Motor neuron (in vitro differentiated cells): ENCODE measurements at places on chromosomes 2 and 18.

DNA sequence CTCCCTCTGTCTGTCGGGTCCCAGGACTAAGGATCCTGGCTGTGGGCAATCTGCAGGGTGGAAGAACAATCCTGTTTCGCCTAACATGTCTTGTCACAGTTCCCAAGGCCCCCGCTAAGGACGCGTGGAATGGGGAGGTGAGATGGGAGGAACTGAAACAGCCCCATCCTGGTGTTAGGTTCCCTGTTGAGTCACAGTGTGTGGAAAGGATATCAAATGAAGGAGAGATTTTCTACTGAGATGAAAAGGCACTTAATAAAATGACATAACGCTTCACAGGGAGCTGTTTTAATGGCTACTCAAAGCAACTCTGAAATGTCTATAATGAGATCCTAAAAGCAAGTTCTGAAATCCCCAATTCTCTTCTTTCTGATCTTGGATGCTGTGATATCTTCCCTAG lies 52.5 kb downstream of the RAB31 start:
- no peak for ATAC-seq

GRCh38 chr18:69484699-69485396 lies 84.2 kb downstream of the DOK6 start:
- no peak for ATAC-seq

- no peak for ATAC-seq
Observed at GRCh38 chr18:3157086-3157485, 62.7 kb downstream of the MYOM1 start.

DNA sequence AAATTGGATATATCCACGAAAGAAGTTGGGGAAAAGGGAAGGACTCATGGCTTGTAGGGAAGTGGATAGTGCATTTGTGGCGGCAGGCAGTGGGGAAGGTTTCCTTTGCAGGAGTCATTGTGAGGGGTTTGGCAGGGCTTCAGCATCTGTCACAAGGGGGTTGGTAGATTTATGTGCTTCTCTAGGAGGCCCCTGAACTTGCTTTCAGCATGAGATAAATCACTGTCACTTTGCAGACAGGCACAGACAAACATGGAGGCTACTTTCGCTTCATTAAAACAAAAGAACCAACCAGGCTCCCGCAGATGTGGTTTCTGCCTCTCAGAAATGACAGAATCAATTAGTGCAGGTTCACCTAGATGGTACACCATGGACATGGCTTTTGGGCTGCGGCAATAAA lies 340.7 kb downstream of the TGIF1 start:
- peak; percentile 95 for ATAC-seq

GRCh38 chr18:49544362-49544761 lies 17.5 kb upstream of the LIPG start:
- no peak for ATAC-seq

DNA sequence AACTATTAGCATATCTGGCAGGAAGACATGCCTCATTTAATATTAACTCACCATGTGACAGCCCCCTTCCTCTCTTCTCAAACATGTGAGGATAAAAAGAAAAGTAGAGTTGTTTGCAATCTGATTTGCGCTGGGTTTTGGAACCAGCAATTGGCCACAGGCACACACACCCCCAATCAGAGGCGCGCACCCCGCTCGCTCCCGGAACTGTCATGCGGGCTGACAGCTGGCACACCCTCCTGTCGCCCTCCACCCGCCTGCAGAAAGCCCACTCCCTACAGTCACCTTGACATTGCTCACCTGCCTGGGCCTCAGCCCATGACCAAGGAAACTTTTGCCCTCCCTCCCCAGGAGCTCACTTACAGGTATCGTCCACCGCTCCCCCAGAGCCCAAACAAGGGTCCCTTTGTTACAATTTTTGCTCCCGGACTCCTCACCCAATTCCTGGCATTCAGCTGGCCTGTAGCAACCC lies 1.1 kb downstream of the COBLL1 start:
- no peak for ATAC-seq

- ATAC-seq = peak; percentile 23
Observed at GRCh38 chr2:138922973-138923563, 142.9 kb upstream of the NXPH2 start.

- ATAC-seq = no peak
Observed at GRCh38 chr2:226711606-226712296, 87.9 kb downstream of the IRS1 start.

DNA sequence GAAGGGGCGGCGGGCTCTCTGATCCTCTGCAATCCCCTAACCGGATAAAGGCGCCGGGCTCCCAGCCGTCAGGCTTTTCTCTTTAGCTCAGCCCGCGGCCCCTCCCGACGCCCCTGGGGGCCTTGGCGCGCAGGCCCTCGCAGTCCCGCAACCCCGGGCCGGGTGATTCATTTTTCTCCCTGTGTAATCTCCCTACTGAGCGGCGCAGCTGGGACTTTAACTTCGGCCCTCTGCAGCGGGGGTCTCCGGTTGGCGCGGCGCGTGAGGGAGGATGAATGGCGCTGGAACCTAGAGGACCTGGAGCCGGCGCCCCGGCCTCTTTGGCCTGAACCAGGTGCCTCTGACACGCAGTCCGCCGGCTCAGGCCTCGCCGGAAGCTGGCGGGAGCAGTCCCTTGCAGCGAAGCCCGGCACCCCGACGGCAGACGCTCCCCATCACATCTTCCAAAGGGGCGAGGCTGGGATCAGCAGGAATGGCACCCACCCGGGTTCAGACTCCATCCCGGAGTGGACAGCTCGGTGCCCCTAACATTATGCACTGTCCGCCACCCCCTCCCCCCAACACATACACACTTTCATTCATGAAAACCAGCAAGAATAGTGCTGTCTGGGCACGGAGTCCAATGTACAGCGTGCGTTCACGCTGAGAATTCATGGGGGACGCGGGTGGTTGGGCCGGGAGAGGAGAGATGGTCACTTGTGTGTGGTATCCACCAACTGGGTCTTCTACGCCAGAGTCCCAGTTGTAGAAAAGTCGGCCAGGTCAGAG lies 1.2 kb downstream of the CNGA3 start:
- ATAC-seq = peak; percentile 56
